SJSA1 (cell line): ENCODE measurements at places on chromosomes 5 and 9. TPM values are rescaled to one million over a fixed set of nuclear protein-coding genes. Genes with fewer than 3 reads are reported as not detected.

DNA sequence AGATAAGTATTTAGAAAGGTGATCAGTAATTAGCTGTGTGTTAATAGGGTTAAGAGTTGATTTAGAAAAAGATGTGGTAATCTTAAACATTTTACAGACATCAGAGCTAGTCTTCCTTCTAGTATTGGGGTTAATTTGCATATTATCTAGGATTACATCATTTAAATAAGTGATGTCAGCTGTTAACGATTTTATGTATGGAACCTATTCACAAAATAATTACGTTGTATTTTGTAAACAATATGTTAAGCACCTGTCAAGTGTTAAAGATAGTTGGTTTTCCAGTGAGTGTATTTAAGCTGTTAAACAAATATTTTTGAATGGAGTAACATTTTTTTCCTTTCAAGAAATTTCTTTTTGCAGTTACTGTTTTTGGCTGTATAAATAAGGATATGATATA is 2.2 kb downstream of the DCP2 start:
- DNase-seq = no peak

DNA sequence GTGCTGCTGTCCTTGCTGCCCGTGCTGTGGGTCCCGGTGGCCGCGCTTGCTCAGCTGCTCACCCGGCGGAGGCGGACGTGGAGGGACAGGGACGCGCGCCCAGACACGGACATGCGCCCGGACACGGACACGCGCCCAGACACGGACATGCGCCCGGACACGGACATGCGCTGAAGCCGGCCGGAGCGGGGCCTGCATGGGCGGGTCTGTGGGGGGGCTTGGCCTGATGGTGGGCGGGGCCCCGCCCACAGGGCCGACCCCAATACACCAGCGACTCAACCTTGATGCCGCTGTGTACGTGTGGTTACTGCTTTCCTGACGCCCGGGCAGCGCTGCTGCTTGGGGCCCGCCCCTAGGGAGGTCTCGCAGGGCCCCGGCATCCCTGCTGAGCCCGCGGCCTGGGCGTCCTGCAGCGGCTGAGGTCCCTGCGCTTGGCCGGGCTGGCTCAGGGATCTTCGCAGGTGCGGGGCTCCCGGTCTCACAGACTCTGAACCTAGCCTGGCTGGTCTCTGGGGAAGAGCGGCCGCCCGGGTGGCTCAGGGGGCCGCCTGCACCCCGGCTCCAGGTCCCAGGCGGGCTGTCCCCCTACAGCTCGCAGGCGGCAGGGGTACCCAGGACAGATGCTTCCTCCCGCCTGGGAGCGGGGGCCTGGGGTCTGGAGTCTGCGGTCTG is 20.9 kb downstream of the SLC6A18 start:
- no peak for DNase-seq

- no peak for DNase-seq
Measured at GRCh38 chr9:94157050-94157801, 73.0 kb downstream of the PTPDC1 start.

GRCh38 chr9:13974891-13975290 is 339.1 kb downstream of the NFIB start:
- DNase-seq = no peak

DNA sequence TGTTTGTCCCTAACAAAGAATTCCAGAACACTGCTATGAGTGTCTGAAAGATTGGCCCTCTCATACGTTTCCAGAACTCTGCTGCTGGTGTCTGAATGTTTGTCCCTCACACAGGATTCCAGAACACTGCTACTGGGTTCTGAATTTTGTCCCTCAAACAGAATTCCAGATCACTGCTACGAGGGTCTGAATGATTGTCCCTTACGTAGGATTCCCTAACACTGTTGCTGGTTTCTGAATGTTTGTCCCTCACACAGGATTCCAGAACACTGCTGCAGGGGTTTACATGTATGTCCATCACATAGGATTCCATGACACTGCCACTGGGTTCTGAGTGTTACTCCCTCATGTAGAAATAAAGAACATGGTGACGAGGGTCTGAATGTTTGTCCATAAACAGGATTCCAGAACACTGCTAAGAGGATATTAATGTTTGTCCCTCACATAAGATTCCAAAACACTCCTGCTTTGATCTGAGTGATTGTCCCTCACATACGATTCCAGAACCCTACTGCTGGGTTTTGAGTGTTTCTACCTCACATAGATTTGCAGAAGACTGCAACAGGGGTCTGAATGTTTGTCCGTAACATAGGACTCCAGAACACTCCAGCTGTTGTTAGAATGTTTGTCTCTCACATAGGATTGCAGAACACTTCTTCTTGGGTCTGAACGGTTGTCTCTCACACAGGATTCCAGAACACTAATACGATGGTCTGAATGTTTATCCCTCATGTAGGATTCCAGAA is 214.4 kb downstream of the FOXD4L6 start:
- no peak for DNase-seq

DNA sequence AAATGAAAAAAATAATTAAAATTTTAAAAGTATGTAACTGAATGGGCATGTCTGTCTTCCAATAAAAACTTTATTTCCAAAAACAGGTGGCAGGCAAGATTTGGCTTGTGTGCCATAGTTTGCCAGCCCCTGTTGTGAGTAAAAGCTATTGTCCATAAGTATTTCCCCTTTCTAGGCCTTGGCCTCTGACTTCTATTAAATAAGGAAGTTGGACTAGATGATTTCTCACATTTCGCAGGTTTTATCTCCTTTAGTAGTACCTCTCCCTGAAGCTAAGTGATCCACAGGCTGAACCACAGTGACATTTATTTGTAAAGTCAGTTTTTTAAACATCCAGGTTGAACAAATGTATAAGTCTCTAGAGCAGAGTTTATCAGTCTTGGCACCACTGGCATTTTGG is 41.3 kb downstream of the RECK start:
- no peak for DNase-seq

DNA sequence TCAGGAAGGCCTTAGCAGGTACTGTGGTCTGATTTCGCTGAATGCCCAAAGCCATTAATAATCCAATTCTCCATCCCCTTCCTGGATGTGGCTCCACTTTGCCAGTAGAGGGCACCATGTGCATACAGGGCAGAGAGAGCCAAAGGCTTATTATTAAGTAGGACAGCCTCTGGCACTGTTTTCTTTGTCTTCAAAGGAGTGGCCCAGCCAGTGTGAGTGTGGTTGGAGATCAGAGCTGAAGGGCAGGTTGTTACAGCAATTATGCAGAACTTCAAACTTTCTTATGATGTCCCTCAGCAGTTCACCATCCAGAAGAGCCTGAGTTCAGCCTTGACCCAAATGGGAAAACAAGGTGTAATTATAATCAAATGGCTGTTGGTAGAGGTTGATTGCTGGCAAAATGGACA is 38.6 kb upstream of the CEMIP2 start:
- peak; percentile 50 for DNase-seq

- DNase-seq = no peak
Measured at GRCh38 chr5:77776554-77777206, 541 bp upstream of the TBCA start.

GRCh38 chr9:100595391-100596199 is 17.7 kb downstream of the CAVIN4 start:
- peak; percentile 39 for DNase-seq

The IL13 gene
- total RNA-seq = not detected in 2 replicates

The PRRC1 gene
- total RNA-seq = 63.3 and 73.9 TPM in 2 replicates
